ENCODE measurements at places on chromosomes 2 and 18.
A peak's percentile ranks its signal among the peaks of the same experiment; 100 is the strongest.

- no peak for DNase-seq
These were observed 43.7 kb downstream of the TWIST2 start for GRCh38 chr2:238891457-238892203.

DNA sequence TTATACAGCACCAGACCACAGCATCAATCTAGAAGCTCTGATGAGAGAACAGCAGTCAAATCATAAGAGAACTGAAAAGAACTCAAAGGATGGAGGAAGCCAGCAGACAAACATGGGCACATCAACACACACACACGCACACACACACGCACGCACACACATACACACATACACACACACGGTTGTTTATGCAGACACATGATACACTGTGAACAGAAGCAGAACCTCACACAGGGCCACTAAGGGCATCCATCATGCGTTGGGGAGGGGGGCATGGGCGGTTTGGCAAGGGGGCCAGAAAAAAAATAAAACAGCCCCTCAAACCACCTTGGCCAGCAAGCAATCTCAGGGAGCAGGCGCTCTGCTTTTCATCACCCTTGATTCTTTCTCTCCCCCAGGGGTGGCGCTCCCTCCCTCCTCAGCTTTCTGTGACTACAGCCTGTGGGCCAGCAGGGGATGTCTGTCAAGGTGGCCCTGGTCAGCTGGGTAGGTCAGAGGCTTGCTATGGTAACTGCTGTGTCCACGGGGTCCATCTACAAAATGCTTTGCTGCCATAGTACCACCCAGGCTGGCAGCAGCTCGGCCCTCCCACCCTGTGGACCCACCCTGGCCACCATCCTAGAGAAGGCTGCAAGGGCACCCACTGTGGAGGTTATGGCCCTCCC lies 318.0 kb downstream of the CELF4 start:
- DNase-seq: no peak

DNA sequence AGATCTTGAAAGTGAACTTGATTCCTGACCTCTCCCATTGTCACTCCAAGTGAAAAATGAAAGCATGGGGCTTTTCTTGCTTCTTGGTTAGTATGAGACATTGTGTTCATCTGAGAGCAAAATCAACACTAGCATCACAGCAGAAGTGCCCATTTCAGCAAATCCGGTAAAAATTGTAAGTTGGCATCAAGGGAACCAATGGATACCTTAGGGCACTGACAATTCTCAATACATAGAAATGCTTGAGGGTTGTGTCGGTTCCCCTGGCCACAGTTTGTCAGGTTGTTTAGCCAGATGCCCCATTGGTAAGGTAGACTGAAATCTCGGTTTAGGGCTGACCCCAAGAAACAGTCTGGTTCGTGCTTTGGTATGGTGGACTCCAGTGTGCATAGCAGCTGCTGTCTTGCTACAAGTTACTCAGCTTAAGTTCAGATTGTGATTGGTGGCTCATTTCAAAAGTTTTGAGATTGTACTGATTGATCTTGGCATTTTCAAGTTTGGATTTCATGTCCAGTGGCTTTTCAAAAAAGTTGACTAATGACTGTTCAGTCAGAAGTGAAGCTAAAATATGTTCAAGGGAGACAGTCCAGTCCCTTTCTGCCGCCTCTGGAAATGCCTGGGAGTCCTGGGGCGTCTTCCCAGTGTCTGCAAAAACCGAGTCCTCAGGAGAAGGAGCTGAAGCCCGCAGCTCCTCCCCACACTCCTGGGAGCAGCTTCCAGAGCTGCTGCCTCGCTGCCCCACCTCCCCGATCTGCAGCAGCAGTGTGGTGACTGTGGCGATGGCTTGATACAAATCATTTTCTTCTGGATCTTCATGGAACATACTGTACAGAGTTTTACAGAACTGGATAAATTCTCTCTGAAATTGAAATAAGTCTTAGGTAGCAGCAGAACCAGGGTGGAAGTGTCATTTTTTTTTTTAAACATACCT lies 5.6 kb downstream of the RPL31 start:
- no peak for DNase-seq

- DNase-seq: no peak
These were observed 1.8 kb downstream of the RNF138 start for GRCh38 chr18:32093523-32093922.

DNA sequence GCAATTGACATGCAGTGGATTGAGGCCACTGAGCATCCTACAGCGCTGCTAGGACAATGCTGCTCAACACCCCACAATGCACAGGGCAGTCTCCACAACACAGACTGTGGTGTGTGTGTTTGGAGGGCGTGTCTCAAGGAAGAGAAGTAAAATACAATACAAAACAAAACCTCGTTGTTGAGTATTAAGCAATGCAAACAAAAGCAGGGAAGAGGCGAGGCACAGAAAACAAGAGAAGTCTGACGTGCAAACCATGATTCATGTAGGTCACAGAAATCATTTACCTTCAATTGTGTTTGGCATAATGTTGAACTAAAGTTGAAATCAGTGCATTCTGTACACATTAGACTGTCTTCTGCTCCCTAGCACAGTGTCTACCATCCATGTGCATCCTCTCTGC lies 260.9 kb downstream of the PHLPP1 start:
- no peak for DNase-seq

- DNase-seq: no peak
These were observed 50.6 kb upstream of the TMEFF2 start for GRCh38 chr2:192245329-192245728.

- DNase-seq: no peak
These were observed 46.1 kb upstream of the PLB1 start for GRCh38 chr2:28449488-28450395.

DNA sequence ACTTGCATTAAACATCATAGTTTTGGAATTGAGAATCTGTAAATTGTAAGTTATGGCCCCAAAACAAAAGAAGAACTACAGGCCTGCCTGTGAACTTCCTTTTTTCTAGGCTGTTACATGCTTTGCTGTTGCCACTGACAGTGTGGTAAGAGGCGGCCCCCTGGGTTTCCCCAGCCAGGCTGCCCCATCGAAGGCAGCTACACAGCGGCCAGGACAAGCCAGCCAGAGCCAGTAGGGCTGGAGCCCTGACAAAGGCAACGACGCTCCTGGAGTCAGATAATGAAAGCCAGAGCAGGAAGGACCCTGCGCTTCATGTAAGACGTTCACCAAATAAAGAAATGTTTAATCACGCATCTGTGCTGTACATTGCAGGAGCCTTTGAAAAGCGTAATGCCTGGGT lies 55.0 kb downstream of the ANKRD44 start:
- DNase-seq: no peak

- DNase-seq: no peak
These were observed 84.9 kb upstream of the MGAT4A start for GRCh38 chr2:98815795-98816194.

GRCh38 chr18:78804206-78805030 lies 175.2 kb upstream of the SALL3 start:
- DNase-seq: no peak

DNA sequence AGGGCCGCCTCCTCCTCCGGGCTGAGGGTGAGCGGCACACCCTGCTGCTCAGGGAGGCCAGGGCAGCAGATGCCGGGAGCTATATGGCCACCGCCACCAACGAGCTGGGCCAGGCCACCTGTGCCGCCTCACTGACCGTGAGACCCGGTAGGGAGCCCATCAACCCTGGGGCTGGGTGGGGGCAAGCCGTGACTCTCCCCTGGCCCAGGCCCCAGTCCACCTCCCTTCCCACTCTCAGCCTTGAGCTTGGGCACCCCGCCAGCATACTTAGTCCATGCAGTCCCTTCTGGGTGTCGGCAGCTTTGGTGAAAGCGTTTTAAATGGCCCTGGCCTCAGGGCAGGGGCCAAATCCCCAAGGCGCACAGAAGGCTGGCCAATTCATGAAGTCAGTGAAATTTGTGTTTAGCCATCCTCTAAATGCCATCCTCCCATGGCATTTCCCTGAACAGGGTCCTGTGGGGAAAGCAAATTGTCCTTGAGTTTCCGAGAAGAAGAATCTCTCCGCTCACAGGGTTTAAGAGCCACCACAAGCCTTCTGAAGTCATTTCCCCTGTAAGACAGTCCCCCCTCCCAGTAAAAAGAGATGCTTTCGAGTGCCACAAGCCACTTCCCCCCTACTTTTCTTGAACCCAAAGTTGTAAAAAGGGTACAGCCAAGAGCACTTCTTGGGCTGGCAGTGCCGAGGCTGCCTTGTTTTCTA lies 17.2 kb downstream of the SPEG start:
- DNase-seq: no peak

DNA sequence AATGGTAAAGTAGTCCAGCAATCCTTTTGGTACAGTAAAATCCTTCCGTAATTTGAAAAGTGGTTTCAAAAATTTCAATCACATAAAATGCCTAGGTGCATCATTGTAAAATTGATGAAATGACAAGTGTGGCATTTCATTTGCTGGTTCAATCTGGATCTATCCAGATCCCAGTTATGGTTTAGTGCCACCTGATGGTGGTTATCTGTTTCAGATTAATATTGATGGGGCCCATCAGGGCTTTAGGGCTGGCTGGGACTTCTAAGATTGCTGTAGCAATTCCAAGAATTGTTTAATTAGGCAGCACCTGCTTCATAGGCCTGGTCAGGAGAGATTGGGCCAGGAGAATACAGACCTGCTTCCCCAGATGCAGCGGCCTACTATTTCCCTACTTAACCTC lies 55.5 kb upstream of the PIK3C3 start:
- DNase-seq: no peak

DNA sequence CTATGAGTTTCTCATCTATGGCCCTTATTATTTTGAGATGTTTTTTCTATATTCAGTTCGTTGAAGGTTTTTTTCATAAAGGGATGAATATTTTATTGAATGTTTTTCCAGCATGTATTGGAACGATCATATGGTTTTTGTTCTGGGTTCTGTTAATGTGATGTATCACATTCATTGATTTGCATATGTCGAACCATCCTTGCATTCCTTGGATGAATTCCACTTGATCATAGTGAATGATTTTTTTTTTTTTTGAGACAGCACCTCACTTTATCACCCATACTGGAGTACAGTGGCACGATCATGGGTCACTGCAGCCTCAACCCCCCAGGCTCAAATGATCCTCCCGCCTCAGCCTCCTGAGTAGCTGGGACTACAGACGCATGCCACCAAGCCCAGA lies 5.5 kb upstream of the NEMP2 start:
- DNase-seq: no peak

DNA sequence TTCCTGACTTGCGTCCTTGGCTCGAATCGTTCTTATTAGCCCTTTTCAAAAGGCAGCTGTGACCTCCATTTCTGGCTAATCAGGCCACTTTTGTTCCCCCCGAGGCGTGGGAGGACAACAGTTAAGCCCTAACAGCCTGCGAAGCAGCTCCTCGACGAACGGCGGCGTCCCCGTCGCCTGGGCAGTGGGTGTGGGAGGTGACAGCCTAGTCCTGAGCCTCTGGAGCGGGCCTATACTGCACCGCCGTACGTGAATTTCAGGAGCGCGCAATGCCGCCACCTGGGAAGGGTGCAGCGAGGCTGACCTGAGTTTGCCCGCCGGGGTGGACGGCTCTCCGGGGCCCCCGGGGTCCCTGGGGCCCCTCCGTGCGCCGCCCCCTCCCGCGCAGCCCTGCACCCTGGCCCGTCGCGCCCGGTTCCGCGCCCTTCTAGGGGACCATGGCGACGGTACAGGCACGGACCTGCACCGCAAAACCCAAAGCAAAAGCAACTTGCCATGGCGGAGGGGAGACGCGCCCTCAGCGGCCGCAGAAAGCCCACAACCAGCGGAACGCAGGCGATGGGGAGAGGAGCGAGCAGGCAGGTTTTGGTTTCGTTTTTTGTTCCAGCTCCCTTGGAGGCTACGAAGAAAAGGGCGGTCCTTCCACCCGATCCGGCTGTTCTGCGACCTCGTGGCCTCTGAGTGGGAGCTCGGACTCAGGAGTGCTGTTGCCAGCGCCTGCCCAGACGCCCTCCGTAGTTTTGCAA lies at the start of gene RBM43:
TSS of gene RBM43 (minus strand) at position 633 of the 746 bp plus-strand sequence. CDS start at position 497, 136 bp downstream.
- peak; percentile 64 for DNase-seq

DNA sequence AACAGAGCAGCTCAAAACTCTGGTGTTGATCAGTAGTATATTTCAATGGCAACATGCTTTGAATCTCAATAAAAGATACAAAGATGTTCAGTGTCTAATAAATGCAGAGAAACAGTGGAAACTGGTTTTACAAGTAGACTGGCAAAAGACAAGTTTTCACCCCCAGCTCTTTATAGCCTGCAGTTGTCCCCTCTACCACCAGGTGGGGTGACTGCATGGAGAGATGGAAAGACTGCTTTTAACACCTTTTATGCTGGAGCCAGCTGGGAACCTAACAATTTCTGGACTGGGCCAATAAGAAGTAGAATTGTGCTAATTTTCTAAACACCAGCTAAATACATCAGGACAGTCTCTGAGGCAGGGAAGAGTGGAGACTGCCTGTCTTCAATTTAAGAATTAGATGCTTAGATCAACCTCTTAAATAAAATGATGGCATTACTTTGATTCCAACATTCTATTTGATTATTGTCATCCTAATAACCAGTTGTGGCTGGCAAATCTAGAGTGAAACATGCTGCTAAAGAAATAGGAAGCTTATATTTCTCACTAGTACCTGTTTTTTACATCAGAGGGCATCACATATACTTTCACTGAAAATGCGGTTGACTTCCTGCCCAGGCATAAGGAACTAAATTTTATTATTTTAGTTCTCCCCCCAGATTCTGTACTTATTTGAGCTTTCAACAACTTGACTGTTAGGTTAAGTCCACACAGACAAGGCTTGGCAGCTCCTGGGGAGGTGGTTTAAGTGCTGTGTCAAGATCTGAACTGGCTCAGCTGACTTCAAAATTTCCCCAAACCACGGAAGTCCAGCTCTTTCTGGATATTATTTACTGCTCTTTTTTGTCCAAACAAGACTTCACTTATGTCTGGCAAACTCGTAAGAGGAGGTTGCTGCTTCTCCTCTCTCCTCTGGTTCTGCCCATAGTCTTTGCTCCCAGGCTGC lies 140.5 kb downstream of the TPGS2 start:
- peak; percentile 58 for DNase-seq

GRCh38 chr2:127580167-127581049 lies 44.9 kb downstream of the MYO7B start:
- no peak for DNase-seq

DNA sequence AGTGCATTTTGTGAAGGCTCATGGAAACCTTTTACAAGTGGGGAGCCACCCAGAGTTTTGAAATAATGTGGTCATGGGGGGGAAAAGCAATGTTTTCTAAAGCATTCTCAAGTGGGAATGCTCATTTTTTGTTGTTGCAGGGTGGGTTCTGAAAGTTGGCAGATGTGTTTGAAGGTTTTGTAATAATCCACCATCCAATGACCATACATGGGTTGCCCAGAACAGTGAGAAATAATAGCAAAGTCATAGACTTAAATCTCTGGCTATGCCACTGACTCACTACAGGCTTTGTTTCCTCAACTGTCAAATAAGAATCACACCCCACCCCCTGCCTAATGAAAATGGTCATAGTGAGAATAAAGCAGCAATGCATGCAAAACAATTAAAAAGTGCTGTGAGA lies 2.9 kb downstream of the DSG3 start:
- no peak for DNase-seq

- DNase-seq: no peak
These were observed 73.8 kb downstream of the KCNG2 start for GRCh38 chr18:79871481-79872091.
